Stimulated activated CD4-positive, alpha-beta T cell treated with anti-CD3 and anti-CD28 coated beads, Interleukin-2, amount 100 ng/mL, for 4 hours (primary cell): ENCODE measurements at places on chromosomes 12 and 14.

- DNase-seq, result no peak
These were observed 33.5 kb downstream of the RAD51B start for GRCh38 chr14:67852926-67853604.

DNA sequence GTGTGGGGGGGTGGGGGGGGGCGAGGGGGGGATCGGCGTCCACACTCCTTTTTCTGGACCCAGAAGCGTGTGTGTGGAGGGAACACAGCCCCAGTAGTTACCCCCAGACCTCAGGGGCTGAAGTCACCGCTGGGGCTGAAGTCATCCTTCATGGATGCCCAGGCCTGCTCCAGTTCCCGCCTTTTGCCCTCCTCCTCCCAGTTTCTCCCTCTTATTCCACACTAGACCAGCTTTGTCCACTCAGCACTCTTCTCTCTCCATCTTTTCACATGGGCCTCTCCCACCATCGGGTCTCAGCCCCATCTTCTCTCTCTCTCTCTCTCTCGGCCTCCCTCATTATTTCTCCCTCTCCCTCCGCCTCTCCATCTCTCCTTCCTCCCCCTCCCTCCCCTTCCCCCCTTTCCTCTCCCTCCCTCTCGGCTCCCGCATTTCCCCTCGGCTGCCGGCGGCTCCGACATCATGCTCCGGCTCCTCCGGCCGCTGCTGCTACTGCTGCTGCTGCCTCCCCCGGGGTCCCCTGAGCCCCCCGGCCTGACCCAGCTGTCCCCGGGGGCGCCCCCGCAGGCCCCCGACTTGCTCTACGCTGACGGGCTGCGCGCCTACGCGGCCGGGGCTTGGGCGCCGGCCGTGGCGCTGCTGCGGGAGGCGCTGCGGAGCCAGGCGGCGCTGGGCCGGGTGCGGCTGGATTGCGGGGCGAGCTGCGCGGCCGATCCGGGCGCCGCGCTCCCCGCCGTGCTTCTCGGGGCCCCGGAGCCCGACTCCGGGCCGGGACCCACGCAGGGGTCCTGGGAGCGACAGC, at the start of gene P3H3:
TSS of gene P3H3 (plus strand) at position 426 of the 799 bp plus-strand sequence. CDS start at position 460, 34 bp downstream.
- no peak for DNase-seq

DNA sequence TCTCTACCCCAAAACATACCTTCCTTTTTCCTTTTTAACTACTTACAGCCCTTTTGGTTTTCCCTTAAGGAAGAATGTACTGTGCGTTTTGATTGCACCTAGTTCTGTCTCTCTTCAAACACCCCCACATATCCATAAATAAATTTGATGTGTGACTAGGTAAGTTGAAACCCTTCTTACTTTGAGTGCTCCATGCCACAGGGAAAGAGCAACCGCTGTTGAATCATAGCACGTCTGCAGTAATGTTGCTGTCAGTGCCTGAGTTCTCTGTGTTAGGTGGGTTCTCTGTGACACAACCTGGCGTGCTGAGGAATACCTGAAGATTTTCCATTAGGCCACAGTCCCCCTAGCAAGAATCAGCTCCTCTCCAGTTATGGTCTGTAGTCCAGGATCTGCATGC, 102.1 kb downstream of the FIGNL2 start:
- DNase-seq, result no peak

DNA sequence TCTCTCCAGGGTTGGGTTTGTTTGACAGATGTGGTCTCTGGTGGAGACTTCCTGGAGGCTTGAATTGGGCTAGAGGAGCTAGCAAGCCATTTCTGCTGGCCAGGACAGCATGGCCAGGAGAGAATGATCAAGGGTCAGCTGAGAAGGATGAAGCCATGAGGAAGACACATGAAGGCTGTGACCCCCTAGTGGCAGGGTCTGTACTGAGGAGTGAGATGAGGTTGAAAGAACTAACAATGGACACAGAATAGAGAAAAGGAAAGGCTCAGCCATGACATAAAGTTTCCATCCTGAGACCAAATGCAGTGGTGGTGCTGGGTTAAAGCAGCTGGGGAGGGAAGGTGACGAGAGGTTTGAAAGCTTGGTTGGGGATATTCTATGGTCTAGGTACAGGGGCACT, 89.9 kb downstream of the NT5DC3 start:
- no peak for DNase-seq

DNA sequence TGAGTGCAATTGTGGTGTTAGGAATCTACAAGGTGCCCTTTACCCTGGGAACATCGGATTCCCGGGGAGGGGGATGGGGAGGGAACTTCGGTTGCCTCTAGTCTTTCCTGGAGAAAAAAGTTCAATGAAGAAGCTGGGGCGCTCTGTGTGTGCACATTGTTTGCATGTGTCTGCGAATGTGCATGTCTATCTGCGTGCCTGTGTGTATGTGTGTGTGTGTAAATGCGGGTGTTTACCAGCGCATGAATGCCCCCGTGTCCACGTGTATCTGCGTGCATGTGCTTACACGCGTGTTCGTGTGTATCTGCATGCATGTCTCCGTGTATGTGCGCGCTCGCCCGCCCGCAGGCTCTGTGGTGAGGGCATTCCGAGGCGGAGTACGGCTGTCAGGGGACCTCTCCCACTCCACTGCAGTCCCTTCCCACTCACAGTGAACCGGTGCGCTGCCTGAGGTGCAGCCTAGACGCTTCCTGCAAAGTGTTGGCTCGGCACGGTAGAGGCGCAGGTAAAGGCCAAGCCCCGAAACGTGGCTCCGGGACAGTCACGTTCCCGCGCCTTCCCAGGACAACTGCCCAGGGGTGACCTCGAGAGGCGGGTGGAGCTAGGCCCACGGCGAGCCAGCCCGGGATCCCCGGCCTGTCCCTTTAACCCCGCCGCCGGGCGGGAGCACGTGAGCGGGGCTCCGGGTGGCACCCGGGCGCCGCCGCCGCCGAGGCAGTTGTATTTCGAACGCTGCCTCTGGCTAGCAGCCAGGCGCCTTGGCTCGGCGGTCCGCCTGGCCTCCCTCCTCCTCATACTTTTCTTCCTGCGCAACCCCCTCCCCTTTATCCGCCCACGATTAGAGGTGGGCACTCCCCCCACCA, 539 bp upstream of the HMGA2 start:
- DNase-seq, result no peak
